AG09319 (cell line): ENCODE measurements at places on chromosomes 12 and 14.

DNA sequence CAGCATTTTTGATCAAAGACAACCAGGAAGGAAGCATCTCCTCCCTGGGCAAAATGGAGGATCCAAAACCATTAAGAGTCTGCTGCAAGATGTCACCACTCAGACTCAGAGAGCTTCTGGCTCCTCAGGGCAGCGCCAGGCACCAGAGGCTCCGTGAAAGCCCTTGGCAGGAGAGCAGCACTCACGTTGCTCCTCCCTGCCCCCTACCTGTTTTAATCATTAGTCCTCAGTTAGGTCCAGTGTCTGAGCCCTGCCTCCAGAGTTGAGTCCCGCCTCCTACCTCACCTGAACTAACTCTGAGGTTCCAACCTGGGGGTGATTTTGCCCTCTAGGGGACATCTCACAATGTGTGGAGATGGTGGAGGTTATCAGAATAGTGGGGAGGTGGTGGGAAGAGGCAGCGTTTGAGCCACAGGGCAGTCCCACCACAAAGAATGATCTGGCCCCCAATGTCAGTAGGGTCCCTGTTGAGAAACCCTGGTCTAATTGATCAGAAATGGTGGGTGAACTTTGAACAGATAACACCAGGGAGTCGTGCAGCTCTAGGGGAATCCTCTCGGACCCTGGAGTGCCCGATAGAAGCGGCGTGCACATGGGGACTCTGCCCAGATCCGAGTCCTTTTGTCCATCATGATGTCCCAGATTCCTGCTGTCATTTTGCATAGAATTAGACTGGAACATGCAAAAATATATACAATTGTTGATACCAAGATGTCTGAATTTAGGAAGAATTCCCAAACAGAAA, 156.7 kb upstream of the DIO3 start:
- DNase-seq = no peak

GRCh38 chr14:72894623-72895378, 900 bp upstream of the DPF3 start:
- no peak for DNase-seq

DNA sequence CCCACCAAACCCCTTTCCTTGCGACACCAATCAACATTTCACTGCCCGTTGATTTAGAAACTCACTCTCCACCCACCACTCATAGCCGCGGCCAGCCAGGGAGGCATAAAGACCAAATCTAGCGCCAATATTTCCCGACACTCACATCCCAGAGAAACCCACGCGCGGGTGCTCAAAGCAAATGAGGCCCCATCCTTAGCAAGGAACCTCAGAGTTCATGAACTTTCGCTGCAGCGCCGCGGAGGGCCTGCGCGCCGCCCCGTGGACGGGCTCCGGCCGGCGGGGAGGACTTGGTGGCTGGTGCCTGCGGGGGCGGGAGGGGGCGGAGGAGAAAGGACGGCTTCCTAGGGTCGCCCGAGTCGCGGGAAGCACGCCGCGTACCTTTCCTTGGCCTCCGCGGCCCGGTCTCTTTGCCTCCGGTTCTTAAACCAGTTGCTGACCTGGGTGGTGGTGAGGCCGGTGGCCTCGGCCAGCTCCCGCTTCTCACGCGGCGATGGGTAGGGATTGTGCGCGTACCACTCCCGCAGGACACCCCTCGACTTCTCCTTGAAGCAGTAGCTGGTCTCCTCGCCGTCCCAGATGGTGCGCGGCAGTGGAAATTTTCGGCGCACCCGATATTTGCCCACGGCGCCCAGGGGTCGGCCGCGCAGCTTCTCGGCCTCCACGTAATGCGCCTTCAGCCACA, 886 bp downstream of the SIX1 start:
- DNase-seq = no peak

GRCh38 chr12:122050706-122051105, 27.9 kb upstream of the MLXIP start:
- DNase-seq = no peak

DNA sequence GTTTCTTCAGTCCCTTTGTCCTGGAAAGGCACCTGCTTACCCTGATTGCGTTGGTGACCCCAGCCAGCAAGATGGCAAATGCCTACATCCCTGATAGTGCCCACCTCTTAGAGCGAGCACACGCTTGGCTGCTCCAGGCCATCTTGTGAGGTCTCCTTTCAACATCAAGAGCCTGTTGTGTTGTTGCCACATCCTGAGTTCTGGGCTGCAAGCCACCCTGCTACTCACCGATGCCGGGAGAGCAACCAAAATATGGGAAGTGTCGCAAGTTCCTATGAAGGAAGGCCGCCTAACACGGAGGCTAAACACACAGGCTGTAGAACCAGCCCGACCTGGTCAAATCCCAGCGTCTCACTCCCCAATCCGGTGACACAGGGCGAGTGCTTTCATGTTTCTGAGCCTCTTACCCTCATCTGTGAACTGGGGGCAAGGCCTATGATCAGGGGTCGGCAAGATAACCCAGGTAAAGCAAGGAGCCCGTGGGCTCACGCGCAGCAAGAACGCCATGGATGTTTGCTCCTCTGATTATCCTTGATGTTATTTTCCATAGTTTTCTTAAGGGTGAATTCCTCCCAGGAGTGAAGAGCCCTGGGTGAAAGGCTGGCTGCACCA, 98.4 kb downstream of the LGMN start:
- DNase-seq = peak; percentile 87

- no peak for DNase-seq
Measured at GRCh38 chr12:38279756-38280155, 36.8 kb upstream of the ALG10B start.
